SJSA1 (cell line): ENCODE measurements at places on chromosomes 7 and 10.
A peak's percentile ranks its signal among the peaks of the same experiment; 100 is the strongest.

- H3K27me3 ChIP-seq, result no peaks in the 10 kb centered on the region
- H3K4me1 ChIP-seq, result no peaks in the 10 kb centered on the region
- no peaks in the 10 kb centered on the region for H3K36me3 ChIP-seq
- no peak overlapping the region for H3K4me3 ChIP-seq
- no peak for DNase-seq
Measured at GRCh38 chr7:73988197-73988596, 39.8 kb upstream of the ELN start.

- H3K36me3 ChIP-seq, result peaks cover 36% of the 10 kb centered on the region
- peaks cover 16% of the 10 kb centered on the region for H3K4me1 ChIP-seq
- H3K27me3 ChIP-seq, result no peaks in the 10 kb centered on the region
- peak; percentile 59 for DNase-seq
- no peak overlapping the region for H3K4me3 ChIP-seq
Measured at GRCh38 chr7:100053215-100053614, 3.6 kb downstream of the ZSCAN21 start.

- H3K4me3 ChIP-seq, result no peak overlapping the region
- H3K27me3 ChIP-seq, result no peaks in the 10 kb centered on the region
- no peaks in the 10 kb centered on the region for H3K4me1 ChIP-seq
- DNase-seq, result no peak
Measured at GRCh38 chr10:36421992-36422391, 703.4 kb upstream of the ANKRD30A start.

DNA sequence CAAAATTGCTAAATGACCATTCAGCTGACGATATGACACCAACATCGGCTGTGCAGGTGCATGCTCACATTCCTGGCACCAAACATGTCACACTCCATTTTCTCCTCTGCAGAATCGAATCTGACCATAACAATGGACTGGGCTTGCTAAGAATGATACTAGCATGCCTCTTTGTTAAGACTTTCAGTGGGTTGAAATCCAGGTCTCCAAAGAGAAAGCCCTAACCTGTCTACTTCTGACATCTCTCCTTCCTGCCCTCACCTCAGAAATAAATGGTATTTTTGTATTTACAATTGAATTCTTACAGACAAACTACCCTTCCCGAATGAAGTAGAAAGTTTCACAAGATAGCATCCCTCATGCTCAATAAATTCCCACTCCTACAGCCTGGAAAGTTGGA lies 373.9 kb downstream of the KCNMA1 start:
- DNase-seq, result no peak
- H3K27me3 ChIP-seq, result no peaks in the 10 kb centered on the region
- H3K4me1 ChIP-seq, result peaks cover 11% of the 10 kb centered on the region

DNA sequence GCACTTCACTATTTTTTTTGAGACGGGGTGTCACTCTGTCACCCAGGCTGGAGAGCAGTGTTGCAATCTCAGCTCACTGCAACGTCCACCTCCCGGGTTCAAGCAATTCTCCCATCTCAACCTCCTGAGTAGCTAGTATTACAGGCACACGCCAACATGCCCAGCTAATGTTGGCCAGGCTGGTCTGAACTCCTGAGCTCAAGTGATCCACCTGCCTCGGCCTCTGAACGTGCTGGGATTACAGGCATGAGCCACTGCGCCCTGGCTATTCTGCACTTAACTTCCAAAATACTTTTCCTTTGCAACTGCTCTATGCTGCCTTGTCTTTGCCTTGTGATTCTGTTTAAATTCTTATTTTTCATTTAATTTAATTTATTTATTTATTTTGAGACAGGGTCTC lies 67.0 kb upstream of the ZNF479 start:
- H3K36me3 ChIP-seq, result no peaks in the 10 kb centered on the region
- H3K4me3 ChIP-seq, result no peak overlapping the region
- H3K27ac ChIP-seq, result no peak overlapping the region
